Brain (organoid and tissue), 16 donors: ENCODE measurements at places on chromosomes 4 and X.

DNA sequence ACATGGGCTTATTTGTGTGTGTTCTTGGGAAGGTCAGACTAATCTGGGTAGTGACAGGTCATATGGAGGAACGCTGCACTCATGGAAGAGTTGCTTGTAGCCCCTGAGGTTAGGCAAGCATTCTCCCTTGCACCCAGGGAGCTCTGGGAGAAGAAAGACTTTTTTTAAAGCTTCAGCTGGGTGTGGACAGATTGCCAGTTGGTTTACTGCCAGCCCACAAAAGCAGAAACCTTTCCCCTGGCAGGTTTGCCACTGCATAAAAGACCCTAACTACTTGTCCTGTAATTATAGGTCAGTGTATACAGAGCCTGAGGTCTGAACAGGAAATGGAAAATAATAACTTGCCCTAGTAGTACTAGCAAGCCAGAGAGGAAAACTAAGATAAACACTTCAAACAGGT, 7.4 kb upstream of the NFKB1 start:
- no peak for DNase-seq

DNA sequence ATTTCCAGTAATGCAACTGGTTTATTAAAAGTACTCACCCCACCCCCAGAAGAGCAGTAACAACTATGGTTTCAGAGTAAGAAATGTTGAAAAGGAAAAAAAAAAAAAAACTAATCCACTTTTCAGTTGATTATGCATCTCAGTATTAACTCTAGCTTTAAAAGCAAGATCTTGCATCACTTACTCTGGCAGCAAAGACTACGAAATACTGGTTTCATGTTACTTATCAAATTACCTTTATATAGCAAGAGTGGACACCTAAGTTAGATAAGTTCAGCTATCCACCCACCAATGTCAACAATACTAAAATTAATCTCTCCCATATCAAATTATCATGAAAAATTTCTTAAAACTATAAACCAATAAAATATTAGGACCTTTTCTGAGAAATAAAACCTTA, 105.0 kb downstream of the ABCB7 start:
- no peak for DNase-seq

GRCh38 chrX:136185401-136186022, 38.2 kb downstream of the FHL1 start:
- DNase-seq = no peak

DNA sequence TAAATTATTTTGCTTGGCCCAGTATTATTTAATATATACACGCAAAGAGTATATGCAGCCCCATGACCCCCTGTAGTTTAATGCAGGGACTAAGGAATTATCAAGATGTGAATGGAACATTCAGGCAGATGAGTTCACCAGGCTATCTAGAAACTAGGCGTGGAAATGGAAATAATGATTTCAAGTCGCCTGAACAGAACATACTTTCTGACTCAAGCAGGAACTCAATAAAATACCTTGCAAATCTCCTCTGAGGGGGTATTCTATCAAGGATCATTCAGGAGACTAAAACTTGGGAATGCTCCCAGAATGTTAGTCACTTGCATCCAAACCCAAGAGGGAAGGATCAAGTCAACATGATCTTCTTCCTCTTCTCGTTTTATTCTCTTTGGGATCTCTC, 59.6 kb upstream of the RASSF6 start:
- DNase-seq = no peak

DNA sequence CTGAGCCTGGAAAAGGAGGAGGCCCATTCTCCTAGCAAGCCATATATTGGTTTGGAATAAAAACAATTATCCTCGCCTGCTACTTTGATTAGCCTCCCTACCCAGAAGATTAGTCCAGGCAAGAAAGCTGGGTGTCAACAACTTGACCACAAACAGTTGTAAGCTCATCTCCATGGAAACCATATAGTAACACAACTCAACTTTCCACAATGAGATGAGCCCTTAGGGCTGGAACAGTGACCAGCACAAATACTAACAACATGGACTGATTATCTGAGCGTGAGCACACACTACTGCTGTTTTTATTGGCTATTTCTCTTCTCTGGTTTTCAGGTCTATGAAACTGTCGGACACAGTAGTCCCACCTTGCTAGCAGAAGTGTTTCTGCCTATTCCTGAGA, 80.8 kb downstream of the CC2D2A start:
- no peak for DNase-seq

DNA sequence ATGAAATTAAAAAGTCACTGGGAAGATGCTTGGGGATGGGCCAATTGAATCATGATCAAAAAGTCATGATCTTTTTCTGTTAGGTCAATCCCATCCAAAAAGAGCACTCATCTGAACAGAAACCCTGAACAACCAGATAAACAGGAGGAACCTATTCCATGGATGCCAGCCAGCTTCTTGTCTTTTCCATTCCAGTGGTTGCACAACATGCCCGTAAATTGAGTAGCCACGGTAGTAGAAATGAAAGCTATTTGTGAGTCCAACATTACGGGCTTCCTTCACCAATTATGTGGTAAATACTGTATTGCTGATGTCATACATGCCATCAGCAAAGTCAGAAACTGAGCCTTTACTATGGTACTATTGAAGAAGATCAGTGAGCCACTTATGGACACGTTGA, 982.4 kb upstream of the HS3ST1 start:
- no peak for DNase-seq

GRCh38 chrX:130669233-130669632, 233.8 kb downstream of the ENOX2 start:
- DNase-seq = no peak

DNA sequence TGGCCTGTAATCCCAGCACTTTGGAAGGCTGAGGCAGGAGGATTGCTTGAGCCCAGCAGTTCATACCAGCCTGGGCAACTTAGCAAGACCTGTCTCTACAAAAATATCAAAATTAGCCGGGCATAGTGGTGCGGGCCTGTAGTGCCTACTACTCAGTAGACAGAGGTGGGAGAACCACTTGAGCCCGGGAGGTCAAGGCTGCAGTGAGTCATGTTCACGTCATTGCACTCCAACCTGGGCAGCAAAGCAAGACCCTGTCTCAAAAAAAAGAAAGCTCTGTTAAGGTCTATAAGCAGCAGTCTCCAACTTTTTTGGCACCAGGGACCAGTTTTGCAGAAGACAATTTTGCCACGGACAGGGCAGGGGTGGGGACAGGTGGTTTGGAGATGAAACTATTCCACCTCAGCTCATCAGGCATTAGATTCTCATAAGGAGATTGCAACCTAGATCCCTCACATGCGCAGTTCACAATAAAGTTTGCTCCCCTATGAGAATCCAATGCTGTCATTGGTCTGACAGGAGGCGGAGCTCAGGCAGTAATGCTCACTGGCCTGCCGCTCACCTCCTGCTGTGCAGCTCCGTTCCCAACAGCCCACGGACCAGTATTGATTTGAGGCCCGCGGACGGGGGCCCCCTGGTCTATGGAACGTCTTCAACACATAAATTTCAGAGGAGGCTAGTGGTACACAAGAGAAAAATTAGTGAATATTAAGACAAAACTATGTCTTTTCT, 67.9 kb downstream of the KLHL8 start:
- no peak for DNase-seq

DNA sequence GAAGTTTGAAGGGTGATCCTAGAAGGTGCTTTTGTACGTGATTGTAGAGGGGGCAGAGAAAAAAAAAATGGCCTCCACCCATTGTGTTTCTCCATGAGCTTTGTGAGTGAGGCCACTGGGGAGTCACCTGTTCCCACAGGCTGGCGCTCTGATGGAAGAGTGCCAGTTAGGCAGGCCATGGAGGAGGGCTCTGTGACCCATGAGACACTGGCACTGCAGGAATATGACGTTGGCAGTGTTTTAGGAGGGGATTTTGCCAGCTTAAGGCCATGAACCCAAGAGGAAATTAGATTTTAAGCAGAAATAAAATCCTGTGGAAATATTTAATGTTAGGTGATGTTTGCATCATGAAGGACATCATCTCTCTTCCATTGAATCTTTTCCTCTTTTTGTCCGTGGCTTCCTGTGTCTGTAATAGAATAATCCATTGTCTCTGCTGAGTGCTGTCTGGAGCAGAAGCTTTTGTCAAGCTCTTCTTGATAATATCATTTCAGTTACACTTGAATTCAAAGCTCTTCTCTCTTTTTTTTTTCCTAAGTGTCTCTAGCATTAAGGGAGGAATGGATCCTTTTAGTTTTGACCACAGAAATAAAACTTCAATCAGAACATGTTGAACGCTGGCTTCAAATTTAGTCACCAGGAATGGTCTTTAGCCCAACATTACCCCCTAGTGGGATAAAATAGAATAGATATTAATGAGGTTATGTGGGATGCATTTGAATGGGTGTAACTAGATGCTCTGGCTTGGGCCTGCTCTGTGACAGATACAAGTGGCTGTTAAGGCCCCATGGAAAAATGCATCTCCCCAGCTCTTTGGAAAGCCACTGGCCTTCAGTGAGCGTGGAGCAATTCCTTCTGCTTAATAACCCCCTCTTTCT, 41.0 kb upstream of the UCP1 start:
- peak; percentile 63 for DNase-seq

DNA sequence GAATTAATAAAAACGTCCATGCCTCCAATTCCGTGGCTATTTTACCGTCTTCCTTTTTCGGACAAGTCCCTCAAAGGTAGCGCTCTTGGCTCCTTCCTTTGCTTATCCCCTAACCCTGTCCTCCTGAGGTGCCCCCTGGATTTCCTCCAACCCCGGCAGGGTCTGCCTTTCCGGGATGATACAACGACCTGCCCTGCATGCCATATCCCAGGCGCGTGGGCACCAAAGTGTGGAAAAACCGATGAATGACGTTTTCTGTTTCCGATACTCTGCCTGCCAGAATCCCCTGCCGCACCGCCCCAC, 706 bp upstream of the CSTF2 start:
- DNase-seq = no peak

DNA sequence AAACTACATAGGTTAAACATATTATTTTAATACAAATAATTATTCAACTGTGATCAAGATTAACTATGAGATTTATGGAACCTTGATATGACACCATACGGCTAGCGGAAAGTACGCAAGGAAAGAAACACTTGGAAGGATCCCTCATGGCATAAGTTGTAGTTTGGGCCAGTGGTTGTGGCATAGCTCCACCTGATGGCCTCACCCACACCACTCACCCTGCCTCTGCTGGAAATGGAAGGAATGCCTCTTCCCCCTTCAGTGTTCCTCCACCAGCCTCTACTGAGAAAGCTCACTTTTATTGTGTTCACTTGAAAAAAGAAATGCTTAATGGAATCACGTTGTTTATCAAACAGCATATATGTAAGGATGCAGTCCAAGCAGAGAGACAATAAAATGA, 86.4 kb downstream of the BMP15 start:
- no peak for DNase-seq

- no peak for DNase-seq
Measured at GRCh38 chrX:148290931-148291330, 209.5 kb upstream of the AFF2 start.

DNA sequence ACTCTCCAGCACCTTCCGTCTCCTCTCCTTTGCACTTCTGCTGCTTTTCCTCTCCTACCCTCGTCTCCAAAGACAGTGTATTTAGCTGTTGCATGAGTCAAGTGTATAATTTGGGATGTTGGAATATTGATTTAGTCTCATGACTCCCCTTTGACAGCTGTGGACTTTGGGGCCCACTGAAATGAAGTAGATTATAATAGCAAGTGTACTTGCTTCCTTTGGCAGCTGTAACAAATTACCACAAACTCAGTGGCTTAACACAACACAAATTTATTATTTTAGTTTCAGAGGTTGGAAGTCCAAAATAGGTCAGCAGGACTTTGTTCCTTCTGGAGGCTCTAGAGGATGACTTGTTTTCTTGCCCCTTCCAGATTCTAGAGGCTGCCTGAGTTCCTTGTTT, 29.5 kb upstream of the MSL3 start:
- DNase-seq = no peak

GRCh38 chr4:122542411-122543236, 78.2 kb downstream of the IL21 start:
- DNase-seq = no peak

- DNase-seq = peak; percentile 43
Measured at GRCh38 chr4:140711910-140712309, 44.3 kb downstream of the TBC1D9 start.

DNA sequence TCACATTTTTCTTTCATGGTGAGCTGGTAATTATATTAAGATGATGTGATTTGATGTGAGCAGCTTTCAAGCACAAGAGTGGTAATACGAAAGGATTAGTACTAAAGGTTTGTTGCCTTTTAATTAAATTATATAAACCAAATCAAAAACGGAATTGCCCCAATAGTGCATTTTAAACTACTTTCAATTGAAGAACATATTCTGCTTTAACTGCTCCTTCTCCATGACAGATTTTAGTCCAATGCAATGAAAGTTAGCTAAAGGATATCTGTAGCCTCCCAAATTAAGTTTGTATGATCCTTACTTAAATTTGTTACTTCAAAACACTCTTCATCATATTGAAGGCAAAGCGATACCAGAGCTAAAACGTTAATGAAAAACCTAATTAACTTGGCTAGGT, 447.1 kb upstream of the AMOT start:
- no peak for DNase-seq

DNA sequence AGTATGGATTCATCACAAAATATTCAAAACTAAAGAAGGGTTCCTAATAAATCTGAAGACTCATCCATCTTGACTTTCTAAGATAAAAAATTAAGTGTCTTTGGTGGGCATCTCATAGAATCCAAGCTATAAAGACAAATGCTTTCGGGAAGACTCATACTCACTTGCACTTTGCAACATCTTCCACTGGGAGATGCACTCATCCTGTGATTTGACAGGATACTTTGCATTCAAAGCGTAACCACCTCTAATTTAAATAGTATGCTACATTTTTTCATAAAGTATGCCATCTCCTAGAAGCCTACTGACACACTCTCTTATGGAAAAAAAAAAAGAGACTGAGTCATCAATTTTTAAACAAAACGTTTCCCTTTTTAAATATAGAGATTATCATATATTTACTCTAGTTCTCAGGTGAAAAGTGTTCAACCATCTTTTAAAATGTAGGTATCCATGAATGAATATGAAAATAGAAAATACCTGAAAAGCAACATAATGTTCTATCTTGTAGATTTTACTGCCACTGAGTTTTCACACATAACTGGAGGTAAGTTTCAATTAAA, 119.6 kb downstream of the KLHL13 start:
- peak; percentile 36 for DNase-seq

DNA sequence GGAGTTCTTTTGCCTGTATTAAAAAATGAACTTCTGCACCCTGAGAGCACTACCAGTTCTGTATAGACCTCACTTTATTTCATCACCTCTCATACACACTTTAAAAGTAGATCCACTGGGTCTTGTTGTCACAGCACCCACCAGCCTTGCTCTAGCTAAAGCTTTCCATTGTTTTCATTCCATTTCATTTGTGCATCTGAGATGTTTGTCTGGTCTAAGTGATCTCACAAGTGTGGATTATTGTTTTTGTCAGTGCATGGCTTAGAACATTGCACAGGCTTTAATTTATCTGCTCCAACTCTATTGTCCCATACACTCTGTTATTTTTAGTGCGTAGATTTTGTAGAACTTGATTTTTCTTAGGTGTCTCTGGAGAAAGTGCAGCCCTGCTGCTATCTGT, 1157.5 kb upstream of the PABPC4L start:
- no peak for DNase-seq

DNA sequence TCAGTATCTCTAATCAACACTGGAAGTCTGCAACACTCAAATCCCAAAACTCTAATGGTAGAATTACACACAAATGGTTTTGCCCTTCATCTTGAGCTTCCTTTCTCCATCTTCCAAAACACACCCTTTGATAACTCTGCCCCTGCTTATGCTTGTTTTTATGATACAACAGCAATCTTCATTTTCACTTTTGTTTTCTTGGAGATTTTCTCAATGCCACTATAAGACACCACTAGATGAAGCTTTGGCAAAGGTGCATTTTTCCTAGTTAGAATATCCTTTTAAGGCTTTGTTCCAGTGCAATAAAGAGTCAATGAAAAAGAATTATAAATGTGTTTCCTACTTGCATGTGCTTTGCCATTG, 472.4 kb upstream of the NWD2 start:
- DNase-seq = no peak
